NCI-H1105 treated with DMSO at 0.1 percent for 48 hours (cell line): ENCODE measurements at places on chromosomes 6 and 20.

DNA sequence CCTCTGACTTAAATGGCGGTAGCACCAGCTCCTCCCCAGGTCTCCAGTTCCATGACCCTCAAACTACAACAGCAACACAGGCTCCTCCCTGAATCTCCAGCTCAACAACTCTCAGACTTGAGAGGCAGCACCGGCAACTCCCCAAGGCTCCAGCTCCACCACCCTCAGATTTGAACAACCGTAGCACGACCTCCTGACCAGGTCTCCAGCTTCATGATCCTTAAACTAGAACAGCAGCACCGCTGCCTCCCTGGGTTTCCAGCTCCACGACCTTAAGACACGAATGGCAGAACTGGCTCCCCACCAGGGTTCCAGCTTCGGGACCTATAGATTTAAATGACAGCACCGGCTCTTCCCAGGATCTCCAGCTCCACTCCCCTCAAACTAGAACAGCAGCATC lies 325.8 kb downstream of the PREX1 start:
- no peak for DNase-seq

GRCh38 chr6:43885399-43886066 lies 115.5 kb downstream of the VEGFA start:
- DNase-seq: no peak

GRCh38 chr20:2695206-2695983 lies 2.8 kb downstream of the EBF4 start:
- no peak for DNase-seq

GRCh38 chr6:105204331-105204730 lies 24.5 kb upstream of the POPDC3 start:
- no peak for DNase-seq

GRCh38 chr6:136333824-136334464 lies 44.3 kb upstream of the BCLAF1 start:
- no peak for DNase-seq

DNA sequence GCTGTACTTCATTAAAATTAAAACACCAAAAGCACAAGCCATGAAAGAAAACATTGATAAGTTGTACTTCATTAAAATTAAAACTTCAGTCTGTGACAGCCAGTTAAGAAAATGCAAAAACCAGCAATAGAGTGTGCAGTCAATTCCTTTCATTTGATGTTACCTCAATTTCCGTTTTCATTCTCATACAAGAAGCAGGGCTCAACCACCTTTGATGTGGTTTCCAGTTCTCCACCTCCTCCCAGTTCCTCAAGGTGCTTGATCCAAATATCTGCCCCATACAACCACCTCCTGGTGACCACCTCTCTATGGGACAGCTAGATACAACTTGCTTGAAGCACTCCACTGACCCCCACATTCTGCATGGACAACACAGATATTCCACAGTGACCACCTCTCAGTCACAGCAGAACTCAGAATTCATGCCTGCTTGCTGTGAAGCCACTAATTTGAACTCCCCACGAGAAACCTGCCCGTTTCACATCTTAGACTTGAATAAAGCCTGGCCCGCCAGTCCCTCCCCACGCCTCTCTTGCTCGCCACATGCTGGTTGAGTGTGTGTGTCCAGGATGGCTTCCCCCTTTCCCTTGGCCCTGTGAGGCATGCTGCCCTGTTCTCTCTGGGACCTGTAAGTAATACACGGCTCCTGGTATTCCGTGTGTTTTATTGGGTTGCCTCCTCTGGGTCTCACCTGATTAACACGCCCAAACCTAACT lies 66.1 kb downstream of the FAM50B start:
- DNase-seq: no peak

DNA sequence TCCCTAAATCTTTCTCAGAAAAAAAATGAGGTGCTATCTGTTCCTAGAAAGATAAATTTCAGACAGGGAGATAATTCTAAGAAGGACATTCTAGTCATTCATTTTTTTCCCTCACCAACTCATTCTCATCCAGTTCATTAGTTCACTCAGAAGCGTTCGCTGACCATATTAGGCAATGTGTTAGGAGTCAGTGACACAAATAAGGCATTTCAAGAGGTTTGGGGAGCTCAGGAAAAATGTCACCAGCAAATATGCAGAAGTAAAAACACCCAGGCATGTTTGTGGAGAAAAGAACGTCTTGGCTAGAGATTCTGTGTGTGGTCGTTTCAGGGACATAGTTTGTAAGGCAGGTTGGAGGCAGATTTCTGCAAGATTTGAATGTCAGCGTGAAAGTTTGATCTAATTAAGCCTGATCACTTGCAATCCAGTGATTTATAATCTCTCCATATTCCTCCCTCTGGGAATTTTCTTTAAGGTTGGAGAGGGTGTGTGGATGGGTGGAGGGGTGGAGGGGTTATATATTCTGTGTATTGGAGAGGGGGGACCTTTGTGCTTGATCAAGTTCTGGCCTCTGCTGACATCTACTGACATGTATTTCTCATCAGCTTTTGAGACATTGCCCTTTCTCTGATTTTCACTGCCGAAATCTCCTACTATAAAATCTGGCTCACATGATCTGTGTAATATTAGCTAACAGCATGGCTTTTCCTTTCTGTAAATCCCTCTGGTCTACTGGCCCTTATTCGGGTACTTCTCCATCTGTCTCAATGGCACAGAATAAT lies 3.6 kb downstream of the MYCT1 start:
- no peak for DNase-seq

GRCh38 chr6:84093441-84094435 lies 60.2 kb downstream of the MRAP2 start:
- no peak for DNase-seq

GRCh38 chr6:166795879-166796278 lies 160.5 kb downstream of the RNASET2 start:
- no peak for DNase-seq

GRCh38 chr20:39547546-39548408 lies 585.6 kb downstream of the DHX35 start:
- no peak for DNase-seq

- DNase-seq: no peak
Measured at GRCh38 chr20:51116765-51117686, 94.1 kb upstream of the KCNG1 start.

GRCh38 chr20:36310215-36310981 lies 4.3 kb downstream of the DLGAP4 start:
- no peak for DNase-seq

- no peak for DNase-seq
Measured at GRCh38 chr6:37491830-37492208, 7.9 kb downstream of the CCDC167 start.

- DNase-seq: peak; percentile 45
Measured at GRCh38 chr6:37979392-37980221, 160.1 kb downstream of the ZFAND3 start.

DNA sequence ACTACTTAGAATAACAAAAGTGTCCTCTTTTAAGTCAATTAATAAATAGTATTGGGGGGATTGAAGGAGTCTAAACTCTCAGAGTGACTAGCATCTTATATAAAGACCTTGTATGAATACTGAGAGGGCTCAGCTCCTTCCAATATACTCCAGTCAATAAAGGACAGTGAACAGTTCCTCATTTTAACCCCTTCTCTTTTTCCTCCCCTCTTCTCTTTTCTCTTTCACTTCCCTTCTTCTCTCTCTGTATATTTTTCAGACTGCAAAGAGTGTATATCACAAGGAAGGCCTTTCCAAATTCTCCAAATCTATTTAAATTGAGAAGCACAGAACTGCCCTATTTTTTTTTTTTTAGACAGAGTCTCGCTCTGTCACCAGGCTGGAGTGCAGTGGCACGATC lies 99.5 kb downstream of the CD164 start:
- no peak for DNase-seq

- no peak for DNase-seq
Measured at GRCh38 chr6:168619560-168620314, 178.8 kb downstream of the SMOC2 start.

GRCh38 chr6:126698732-126699240 lies 358.9 kb downstream of the CENPW start:
- no peak for DNase-seq

DNA sequence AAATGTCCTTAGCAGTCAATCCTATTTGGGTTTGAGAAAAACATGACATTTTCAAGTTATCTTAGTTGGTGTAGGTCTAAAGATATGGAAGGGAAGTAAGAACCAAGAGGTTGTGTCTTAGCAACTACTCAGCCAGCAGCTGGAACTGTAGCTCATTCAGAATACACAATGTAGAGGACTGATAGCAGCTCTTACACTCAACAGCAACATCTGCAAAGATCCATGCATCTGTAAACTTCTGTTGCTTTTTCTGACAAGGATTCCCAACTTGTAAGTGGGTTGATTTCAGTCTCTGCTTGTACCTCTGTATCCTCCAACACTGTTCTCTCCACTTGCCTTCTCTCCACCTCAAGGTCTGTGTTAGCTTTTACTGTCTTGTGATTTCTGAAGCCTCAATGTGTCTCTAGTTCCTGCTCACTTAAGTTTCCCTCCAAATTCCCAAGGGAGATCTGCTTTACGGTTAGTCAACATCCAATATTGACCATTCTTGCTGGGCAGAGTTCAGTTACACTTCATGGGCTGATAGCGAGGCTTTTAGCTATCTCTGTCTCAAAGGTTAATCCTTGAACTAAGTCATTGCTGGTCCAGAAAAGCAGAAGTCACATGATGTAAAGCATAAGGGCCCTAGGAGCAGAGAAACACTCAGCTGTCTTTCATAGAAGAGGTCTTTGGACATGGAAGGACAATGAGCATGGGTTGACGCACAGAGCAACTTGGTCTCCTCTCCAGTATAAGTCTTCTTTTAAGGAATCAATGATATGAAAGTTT lies 71.6 kb upstream of the LGSN start:
- DNase-seq: no peak

DNA sequence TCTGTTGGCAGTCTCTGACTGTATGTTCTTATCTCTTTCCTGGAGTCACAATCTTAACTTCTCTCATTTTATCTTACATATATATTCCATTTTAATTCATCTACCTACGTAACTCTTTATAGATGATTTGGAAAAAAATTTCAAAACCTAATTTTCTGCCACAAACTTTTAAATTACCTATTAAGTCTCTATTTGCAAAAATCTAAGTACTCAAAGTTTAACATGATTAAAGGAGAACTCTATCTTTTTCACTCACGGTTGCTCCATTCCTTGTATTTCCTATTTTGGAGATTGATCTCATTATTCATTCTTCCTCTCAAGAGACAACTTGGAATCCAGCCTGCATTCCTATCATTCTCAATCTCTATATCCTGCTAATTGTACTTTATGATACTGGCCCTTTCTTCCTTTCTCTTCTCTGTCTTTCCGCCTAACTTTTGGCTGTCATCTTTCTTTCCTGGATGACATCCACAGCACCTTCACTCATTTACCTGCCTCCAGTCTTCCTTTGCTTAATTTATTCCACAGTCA lies 1071.1 kb upstream of the CITED2 start:
- no peak for DNase-seq

GRCh38 chr20:54014293-54014926 lies 56.0 kb downstream of the BCAS1 start:
- no peak for DNase-seq

DNA sequence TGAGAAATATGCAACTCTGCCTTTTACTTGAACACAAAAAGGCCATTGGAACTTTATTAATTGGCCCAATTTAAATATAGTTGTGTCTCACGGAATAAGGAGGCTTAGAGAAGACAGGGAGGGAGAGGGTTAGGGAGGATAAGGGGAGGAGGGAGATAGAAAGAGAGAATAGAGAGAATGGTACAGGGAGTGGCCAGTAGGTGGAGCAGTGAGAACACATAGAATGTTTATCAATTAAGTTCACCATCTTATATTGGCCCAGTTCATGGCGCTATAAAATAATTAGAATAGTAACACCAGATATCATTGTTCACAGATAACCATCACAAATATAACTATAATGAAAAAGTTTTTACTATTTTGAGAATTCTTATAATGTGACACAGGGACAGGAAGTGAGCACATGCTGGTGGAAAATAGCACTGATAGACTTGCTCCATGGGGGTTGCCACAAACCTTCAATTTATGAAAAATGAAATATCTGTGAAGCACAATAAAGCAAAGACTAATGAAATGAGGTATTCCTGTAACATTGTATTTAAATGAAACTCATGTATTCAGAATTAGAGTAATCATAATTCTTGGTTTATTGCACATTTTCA lies 374.1 kb upstream of the MANEA start:
- peak; percentile 69 for DNase-seq

GRCh38 chr6:21918041-21918440 lies 324.5 kb downstream of the SOX4 start:
- no peak for DNase-seq

DNA sequence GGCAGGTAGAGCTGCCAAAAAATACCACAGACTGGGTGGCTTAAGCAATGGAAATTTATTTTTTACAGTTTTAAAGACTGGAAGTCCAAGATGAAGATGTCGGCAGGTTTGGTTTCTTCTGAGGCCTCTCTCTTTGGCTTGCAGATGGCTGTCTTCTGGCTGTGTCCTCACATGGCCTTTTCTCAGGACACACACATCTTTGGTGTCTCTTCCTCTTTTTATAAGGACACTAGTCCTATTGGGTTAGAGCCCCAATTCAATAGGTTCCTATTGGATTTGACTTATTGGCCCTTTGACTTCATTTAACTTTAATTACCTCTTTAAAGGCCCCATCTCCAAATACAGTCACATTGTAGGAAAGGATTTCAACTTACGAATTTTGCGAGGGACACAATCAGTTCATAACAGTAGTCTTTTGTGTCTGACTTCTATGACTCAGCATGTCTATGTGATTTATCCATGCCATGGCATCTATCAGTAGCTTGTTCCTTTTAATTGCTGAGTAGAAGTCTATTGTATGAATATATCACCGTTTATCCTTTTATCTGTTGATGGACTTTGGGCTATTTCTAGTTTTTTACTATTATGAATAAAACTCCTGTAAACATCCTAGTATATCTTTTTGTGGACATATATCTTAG lies 11.0 kb upstream of the TCP11 start:
- no peak for DNase-seq

- no peak for DNase-seq
Measured at GRCh38 chr20:6562111-6562510, 205.4 kb upstream of the BMP2 start.

- DNase-seq: peak; percentile 91
Measured at GRCh38 chr6:45724511-45724910, 291.1 kb downstream of the CLIC5 start.

- peak; percentile 11 for DNase-seq
Measured at GRCh38 chr20:43188861-43189553, 699 bp downstream of the PTPRT start.

GRCh38 chr20:14197097-14197496 lies 140.3 kb downstream of the FLRT3 start:
- DNase-seq: no peak

GRCh38 chr6:15287670-15288375 lies 42.0 kb downstream of the JARID2 start:
- DNase-seq: no peak

DNA sequence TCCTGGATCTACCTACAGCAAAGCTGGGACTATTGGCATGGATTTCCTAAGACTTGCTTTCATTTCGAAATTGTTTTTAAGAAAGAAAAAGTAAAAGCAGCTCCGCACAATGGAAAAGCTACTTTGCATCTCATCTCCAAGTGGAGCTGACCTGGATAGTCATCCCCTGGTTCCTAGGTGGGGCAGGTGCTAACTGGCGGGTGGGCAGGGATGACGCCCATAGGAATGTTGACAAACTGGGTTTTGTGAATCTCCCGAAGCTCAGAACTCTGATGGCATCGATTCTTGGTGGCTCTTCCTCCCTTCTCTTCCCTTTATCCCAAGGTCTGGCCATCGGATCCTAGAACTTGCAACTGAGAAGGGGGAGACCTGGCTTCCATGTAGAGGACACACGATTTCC lies 12.4 kb upstream of the EZR start:
- DNase-seq: no peak
